ENCODE measurements at places on chromosomes 2 and 18. TPM values are rescaled to one million over a fixed set of nuclear protein-coding genes. Genes with fewer than 3 reads are reported as not detected.
A peak's percentile ranks its signal among the peaks of the same experiment; 100 is the strongest.

DNA sequence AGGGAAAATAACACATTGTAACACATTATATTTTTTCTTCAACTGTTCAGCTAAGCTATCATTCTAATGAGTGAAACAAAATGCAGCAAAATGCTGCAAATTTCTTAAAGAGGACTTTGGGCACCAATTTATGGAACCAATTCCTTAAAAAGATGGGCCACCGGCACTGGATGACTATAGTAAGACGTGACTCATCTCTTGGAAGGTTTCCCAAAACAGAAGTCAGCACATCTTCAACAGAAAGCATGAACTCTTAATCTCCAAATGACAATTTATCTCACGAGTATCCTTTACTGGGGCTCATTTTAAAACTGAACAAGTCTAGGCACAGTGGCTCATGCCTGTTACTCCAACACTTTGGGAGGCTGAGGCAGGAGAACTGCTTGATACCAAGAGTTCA, 213.4 kb downstream of the CDH20 start:
- DNase-seq: peak; percentile 59

GRCh38 chr2:149076863-149077412, 38.4 kb downstream of the LYPD6B start:
- peak; percentile 31 for DNase-seq

DNA sequence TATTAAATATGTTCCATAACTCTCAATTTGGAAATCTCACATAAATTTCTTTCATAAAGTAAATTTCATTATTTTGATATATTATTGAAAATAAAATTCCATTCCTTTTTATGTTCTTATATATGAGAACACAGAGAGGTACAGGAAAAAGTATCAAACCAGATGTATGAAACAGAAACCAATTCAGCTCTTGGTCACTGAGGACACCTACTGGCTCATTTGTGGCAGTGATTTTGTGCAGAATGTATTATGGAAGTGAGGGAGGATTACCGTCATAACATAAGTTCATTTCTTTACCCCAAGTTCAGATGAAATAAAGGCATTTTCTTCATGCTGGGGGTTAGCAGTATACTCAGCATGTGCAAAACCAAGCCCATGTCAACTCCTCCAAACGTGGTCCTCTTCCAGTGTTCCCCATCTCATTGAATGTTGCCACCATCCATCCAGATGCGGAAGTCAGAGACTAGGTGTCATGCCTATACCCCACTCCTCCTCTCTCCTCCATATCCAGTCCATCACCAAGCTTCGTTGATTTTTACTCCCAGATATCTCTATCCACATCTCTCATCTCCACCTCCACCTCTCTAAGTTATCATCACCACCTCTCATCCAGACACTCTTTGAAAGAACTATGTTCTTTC, 41.7 kb upstream of the MALL start:
- DNase-seq: peak; percentile 82

Gene COL5A2
- total RNA-seq: 1,017 TPM

Gene B3GNT7
- not detected for total RNA-seq

Gene SCYGR2
- not detected for total RNA-seq

GRCh38 chr2:150598383-150598782, 110.9 kb upstream of the RND3 start:
- DNase-seq: no peak
